ENCODE measurements at places on chromosomes 1 and 21.

DNA sequence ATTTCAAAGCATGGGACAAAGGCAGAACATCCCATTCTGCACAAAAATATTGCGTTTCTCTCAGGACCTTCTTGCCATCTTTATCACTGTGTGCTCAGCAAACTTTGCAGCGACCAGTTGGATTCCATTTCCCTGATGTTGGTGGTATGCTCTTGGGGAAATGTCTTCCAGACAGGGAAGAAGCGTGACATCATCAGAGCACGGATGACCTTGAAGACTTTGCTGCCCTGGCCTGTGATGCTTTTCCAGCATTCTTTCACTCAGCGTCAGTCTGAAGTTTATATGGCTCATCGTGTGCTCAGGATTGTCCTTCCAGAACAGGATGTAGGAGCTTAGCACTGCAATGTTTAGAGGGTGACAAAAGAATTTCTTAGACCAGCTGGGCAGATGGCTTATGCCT is 131.4 kb upstream of the F3 start:
- DNase-seq: no peak

GRCh38 chr1:245604979-245605378 is 450.2 kb downstream of the KIF26B start:
- DNase-seq: no peak

DNA sequence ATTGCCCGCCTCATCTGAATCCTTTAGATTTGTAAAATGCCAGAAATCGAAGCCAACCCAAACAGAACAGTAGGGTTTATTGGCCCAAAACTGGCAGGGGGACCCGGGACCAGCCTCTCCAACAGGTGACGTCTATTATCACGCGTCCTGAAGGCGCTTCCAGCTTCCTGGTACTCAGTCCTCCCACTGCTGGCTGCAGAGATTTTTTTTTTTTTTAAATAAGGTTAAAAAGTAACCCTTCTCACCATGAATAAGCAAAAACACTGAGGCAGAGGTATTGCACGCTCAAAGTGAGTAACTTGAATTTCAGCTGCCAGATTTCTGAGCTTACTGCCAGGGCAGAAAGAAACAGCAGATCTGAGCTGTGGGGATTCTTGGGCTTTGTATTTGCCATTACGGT is 54.4 kb upstream of the GCLM start:
- no peak for DNase-seq

DNA sequence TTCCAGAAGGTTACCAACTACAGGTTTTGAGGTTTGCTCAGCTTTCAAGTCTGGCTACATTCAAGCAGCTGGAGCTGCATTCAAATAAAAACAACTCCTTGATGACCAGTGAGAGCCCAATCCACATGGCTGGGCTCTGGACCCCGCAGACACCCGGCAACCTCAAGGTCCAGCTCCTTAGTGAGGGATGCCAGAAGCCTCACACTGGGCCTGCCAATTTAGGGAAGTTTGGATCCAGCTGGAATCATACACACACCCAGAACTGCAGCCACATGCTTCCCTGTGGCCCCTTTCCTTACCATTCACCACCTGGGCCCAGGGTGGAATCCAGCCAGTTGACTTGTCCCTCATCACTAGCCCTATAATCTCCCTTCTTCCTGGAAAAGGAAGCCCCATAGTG is 123.7 kb downstream of the UBE2U start:
- DNase-seq: no peak

- no peak for DNase-seq
These were observed 281.2 kb downstream of the RRAGC start for GRCh38 chr1:38578271-38578951.

DNA sequence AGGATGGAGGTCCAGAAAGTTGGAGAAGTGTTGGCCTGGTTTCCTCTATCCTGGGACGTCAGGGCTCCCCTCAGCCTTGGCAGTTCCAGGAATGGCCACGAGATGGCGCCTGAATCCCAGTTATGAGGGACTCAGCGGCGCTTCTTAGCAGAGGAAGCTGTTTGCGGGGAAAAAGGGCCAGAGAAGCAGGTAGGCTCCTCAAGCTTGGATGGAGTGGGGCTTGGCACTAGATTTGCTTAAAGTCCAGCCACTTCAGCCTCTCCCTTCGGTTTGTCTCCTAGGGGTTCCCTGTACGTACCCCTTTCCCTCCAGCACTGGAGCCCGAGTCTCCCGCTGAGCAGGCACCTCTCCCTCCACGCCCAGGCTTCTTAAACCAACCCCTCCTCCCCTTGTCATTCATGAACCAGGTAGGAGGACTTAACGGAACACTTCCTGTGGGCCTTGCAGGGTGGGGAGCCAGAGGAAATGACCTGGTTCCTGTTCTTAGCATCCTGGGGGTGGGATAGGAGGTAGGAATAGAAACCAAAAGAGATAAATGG is 32.0 kb upstream of the TENT5B start:
- DNase-seq: peak; percentile 89

DNA sequence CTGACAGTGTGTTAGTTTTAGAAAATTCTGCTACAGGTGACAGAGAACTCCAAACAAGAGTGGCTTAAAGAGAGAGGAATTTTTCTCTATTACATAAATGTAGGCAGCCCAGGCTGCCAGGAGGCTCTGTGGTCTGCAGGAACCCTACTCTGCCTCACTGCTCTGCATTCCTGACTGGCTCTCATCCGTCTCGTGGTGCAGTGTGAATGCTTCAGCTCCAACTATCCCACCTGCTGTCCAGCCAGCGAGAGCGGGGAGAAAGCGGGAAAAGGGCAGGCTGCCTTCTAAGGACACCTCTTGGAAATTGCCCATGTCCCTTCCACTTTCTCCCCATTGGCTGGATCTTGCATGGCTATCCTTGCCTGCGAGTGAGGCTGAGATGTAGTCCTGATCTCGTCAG is 131.3 kb downstream of the PEX14 start:
- DNase-seq: no peak

DNA sequence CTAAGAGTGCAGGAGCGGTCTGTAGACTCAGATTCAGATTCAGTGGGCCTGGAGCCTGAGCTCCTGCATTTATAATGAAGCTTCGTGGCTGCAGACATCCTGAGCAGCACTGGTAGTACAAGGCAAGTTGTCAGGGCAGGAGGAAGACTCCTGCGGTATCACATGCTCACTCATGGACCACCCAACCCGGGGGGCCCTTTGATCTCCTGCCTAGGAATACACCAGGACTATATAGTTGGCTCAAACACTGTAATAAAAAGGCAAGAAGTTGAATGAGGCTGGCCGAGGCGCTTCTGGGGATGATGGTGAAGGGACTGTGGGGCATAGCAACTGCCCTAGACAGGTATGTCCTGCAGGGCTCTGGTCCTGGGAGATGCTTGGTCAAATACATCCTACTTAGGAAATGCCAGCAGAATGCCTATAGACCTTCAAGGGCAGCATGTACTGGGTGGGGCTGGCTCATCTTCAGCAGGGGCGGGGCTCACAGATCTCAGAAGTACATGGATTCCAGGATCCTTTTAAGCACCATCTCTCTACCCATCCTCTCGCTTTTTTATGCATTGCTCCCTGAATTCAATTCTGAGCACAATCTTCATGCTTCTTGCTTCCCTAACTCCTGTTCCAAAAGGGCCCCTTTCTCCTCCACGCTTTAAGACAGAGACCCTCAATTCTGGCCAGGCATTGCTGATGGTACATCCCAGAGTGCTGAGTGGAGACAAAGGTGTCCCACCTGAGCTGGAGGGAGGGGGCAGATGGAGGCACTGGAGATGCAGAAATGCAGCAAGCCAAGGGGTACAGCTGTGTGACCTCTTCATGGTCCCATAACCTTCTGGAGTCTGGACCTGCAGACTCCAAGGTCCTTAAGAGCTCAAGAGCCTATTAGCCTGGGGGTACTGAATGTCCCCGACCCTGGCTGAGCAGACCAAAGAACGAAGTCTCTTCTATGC is 2.1 kb upstream of the RAP1GAP start:
- no peak for DNase-seq

GRCh38 chr1:155424091-155424490 is 103.4 kb downstream of the RUSC1 start:
- DNase-seq: no peak

- no peak for DNase-seq
These were observed 381.6 kb downstream of the SRGAP2C start for GRCh38 chr1:121566346-121566745.

- DNase-seq: no peak
These were observed 20.7 kb downstream of the TRIM62 start for GRCh38 chr1:33161061-33161681.

- no peak for DNase-seq
These were observed 9.9 kb downstream of the PTPN22 start for GRCh38 chr1:113861641-113862040.

DNA sequence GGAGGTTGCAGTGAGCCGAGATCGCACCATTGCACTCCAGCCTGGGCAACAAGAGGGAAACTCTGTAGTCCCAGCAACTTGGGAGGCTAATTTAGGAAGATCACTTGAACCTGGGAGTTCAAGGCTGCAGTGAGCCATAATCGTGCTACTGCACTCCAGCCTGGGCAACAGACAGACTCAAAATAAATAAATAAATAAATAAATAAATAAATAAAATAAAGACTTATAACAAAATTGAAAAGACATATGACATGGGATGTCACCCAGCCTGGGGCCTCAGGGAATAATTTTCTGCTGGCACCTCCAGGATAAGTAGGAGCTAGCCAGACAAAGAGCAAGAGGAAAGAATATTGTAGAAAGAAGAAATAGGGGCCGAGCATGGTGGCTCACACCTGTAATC is 77.9 kb upstream of the PUM1 start:
- no peak for DNase-seq

DNA sequence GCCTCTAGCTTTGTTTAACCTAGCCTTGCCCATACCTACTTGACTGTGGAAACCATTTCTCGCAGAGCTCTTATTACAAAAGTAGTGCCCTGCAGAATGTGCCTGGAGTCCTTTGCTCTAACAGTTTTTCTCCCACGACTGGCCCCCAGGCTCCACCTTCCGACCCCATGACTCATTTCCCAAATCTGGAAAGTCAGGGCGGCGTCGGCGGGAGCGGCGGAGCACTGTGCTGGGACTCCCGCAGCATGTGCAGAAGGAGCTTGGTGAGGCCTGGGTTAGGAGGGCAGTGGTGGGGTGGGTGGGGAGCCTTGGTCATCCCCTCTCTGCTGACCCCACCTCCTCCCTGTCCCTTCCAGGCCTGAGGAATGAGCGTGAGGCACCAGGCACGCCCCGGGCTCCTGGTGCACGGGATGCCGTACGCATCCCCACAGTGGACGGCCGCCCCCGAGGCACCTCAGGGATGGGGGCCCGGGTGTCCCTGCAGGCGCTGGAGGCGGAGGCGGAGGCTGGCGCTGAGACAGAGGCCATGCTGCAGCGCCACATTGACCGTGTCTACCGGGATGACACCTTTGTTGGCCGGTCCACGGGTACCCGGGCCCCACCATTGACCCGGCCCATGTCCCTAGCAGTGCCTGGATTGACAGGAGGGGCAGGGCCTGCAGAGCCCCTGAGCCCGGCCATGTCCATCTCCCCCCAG is 47.5 kb downstream of the YARS1 start:
- no peak for DNase-seq

DNA sequence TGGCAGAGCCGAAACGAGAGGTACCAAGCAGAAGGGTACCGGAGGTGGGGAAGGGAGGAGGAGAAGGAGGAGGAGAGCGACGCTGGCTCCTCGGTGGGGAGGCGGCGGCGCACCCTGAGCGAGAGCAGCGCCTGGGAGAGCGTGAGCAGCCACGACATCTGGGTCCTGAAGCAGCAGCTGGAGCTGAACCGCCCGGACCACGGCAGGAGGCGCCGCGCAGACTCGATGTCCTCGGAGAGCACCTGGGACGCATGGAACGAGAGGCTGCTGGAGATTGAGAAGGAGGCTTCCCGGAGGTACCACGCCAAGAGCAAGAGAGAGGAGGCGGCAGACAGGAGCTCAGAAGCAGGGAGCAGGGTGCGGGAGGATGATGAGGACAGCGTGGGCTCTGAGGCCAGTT is 32.4 kb downstream of the STYXL2 start:
- no peak for DNase-seq

DNA sequence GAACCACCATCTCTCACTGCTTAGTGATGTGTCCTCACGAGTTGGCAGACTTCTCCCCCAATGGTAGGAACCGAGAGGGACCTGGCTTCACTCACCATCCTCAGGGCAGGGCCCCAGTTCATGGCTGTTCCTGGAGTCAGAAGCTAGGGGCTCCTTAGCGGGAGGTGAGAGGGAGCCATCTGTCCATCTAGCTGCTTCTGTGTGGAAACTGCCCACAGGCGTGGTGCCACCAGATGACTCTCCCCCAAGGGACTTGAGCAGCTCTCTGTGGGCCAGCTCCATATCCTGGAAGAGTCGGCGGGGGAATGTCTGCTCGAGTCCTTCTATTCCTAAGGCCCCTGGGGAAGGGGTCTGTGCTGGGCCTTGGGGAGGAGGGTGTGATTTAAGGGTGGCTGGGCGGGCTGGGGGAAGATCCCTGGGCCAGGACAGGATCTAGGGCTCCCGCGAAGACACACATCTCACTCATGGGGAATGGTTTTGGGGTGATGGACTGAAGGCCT is 16.3 kb downstream of the LRRC71 start:
- no peak for DNase-seq

- no peak for DNase-seq
These were observed 142.7 kb upstream of the UBE2U start for GRCh38 chr1:64060611-64061302.

DNA sequence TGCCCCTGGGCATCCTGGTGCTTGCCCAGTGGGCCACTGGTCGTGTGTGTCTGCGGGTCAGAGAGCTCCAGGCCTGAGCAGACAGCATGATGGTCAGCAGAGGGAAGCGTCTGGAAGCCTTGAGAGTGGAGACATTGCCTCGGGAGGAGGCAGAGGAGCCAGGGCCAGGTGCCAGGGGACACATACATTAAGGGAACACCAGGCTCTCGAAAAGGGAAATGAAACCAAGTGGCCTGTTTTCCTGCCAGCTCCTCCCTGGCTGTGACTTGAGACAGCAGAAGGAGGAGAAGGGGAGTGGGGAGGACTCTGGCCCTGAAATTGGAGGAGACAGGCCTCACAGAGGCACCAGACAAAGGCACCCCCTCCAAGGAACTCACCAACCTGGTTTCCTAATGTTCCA is 62.4 kb upstream of the LRP8 start:
- DNase-seq: no peak

DNA sequence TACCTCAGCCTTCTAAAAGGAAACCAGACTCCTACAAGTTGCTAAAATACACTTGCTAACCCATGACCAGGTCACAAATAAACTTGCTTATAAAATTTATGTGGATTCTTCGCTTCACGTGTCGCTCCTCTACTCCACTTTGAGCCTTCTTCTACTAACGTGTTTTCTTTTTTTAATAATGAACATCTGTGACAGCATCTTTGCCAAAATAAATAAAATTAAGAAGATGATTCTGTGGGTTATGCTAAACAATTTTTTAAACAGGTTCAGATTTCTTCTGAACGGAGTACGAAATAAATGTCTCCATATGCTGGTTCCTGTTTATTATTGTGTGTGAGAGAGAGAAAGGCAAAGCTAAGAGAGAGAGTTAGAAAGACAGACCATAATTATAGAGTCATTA is 735.8 kb downstream of the LTN1 start:
- no peak for DNase-seq

GRCh38 chr1:181149326-181150125 is 61.0 kb downstream of the IER5 start:
- peak; percentile 59 for DNase-seq

DNA sequence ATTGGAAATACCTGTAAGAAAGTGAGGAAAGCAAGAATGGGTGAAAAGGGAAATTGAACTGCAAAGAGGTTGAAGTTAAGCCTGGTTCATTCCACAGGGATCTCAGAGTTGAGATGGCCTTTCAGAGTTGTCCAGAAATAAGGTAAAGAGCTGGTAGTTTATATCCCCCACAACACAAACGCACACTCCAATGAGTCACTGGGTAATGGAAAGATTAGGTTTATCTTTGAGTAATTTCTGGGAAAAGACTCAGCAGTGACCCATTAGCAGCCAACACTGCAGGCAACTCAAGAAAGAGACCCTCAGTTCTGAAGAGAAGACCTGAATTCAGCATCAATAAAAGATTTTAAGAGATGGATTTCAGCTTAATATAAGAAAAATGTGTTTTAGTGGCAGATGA is 485.5 kb downstream of the PTPRC start:
- DNase-seq: no peak

All from activated naive CD4-positive, alpha-beta T cell treated with anti-CD3 and anti-CD28 coated beads, Interleukin-2, amount 50 U/mL, for 16 hours (primary cell).